ENCODE measurements at places on chromosomes 11 and 22.

GRCh38 chr22:19862619-19863246, 8.1 kb upstream of the GNB1L start:
- DNase-seq, result no peak

GRCh38 chr22:35381424-35382009, 621 bp downstream of the HMOX1 start:
- DNase-seq, result no peak

DNA sequence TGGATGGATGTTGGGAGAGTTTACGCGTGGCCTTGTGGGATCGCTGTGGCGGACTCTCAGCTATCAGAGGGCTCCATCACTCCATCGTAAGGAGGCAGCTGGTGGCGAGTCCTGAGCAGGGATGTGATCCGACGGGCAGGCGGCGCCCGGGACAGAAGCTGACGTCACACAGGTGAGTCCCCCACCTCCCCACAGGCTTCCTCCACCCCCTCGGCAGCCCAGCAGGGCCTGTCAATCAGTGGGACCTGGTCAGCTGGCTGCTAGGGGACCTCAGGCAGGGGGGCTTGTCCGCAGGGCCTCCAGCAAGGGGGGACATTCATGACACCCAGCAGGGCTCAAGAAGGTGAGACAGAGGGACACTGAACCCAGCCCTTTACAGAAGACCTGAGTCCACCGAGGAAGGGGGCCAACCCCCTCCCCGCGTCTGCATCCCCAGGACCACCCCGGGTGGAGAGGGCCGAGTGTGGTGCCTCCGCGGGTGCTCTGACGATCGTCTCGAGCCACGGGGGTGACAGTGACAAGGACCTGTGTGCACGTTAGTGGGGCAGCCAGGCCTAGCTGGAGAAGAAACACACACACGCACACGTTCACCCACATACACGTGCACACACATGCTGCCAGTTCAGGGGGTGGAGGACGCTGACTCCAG, 7.1 kb downstream of the HRAS start:
- no peak for DNase-seq

DNA sequence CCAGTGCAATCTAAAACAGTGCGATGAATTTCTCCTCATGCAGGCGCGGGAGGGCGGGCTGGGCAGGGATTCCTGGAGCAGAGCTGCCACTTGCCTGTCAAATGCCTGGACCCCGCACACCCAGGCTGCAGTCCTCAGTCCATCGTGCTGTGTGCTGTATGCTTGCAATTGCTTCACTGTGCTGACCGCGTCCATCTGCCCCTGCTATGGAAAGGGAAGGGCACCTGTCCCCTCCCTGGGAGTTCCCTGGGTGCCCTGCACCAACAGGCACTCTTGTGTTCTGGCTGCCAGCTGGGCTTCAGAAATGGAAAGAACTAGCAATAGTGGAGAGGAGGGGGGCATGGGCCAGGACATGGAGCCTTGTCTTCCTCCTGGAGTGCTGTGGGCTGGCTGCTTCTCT, 185.4 kb upstream of the B3GAT1 start:
- DNase-seq, result no peak

Data from NCI-H226 (cell line).